ENCODE measurements at places on chromosomes 5 and 9. TPM values are rescaled to one million over a fixed set of nuclear protein-coding genes. Genes with fewer than 3 reads are reported as not detected.

DNA sequence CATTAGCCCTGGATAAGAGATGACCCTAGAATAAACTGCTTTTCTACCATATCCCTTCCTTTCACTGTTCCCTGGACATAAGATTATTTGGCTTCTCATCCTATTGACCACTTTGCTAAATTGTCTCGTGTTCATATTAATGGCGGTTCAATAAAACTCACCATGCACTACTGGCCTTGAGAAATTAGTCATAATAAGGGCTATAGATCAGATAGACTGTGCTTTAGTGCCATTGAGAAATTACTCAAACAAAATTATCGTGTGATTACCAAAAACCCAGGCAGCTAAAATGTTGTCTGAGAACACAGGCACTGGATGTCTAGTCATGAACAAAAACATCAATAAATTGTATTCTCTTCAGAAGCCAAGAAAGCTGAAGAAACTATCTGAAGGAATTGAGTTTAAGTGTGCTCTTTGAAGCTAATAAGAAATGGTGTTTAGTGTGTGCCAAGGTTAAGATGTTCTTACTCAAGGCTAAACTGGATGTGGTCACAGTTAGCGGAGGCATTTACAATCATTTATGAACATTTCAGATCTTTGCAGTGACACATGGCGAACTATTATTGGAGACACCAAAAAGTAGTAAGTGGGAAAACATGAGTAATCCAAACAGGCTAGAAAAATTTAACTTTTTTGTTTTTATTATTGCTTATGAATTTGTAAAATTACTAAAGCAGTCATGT is 460.4 kb upstream of the RORB start:
- H3K27me3 ChIP-seq: no peaks in the 10 kb centered on the region
- H3K36me3 ChIP-seq: no peaks in the 10 kb centered on the region
- no peak overlapping the region for H3K4me3 ChIP-seq
- H3K4me1 ChIP-seq: no peaks in the 10 kb centered on the region
- H3K27ac ChIP-seq: no peak overlapping the region
- DNase-seq: no peak

- DNase-seq: no peak
- H3K36me3 ChIP-seq: no peaks in the 10 kb centered on the region
- H3K27ac ChIP-seq: no peak overlapping the region
- no peak overlapping the region for H3K4me3 ChIP-seq
- peaks cover 19% of the 10 kb centered on the region for H3K27me3 ChIP-seq
Observed at GRCh38 chr5:10825897-10826644, 65.0 kb upstream of the DAP start.

Gene EPB41L4A
- total RNA-seq: 2.7 TPM

Gene PLPP7
- total RNA-seq: 0.73 TPM

Gene GFI1B
- not detected for total RNA-seq

Gene ISL1
- not detected for total RNA-seq
